ENCODE measurements at places on chromosomes 1 and 21. TPM values are rescaled to one million over a fixed set of nuclear protein-coding genes. Genes with fewer than 3 reads are reported as not detected.
A peak's percentile ranks its signal among the peaks of the same experiment; 100 is the strongest.

The MATN1 gene
- 0.45 TPM for total RNA-seq

The C8A gene
- not detected for total RNA-seq

GRCh38 chr1:66327588-66327987 is 206.4 kb upstream of the SGIP1 start:
- peaks cover 12% of the 10 kb centered on the region for H3K4me1 ChIP-seq
- no peak for DNase-seq
- no peaks in the 10 kb centered on the region for H3K36me3 ChIP-seq
- H3K4me3 ChIP-seq: no peak overlapping the region
- no peaks in the 10 kb centered on the region for H3K27me3 ChIP-seq

GRCh38 chr1:232386294-232386693 is 243.6 kb downstream of the SIPA1L2 start:
- H3K27me3 ChIP-seq: no peaks in the 10 kb centered on the region
- no peaks in the 10 kb centered on the region for H3K36me3 ChIP-seq
- no peak for DNase-seq

GRCh38 chr1:192158181-192158580 is at the start of gene RGS18:
RGS18 (plus strand) TSS chr1:192158462; CDS start chr1:192158638, 176 bp downstream.
- no peak within 1 kb of the TSS for H3K27ac ChIP-seq
- H3K4me3 ChIP-seq: no peak within 1 kb of the TSS
- DNase-seq: no peak
- H3K4me1 ChIP-seq: no peaks in the 10 kb centered on the region
- H3K27me3 ChIP-seq: no peaks in the 10 kb centered on the region
- H3K36me3 ChIP-seq: no peaks in the 10 kb centered on the region

DNA sequence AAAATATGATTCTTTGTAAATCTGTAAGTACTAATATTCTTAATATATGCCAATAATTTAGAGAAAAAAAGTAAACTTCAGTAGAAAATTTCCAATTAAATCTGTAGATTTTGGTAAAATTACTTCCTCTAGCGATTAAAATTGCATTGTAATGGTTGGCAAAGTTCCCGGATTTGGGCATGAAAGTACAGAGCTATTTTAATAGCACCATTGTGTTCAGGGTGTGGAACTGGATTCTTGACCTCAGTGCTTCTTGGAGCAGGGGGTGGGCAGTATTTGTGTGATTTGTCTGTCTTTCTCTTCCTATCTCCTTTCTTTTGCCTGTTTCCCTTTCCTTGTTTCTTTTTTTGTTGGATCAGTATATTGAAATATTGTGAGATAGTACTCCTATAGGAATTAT is 72.1 kb downstream of the DNM3 start:
- no peak overlapping the region for H3K4me3 ChIP-seq
- H3K4me1 ChIP-seq: peaks cover 40% of the 10 kb centered on the region
- no peaks in the 10 kb centered on the region for H3K36me3 ChIP-seq
- H3K27ac ChIP-seq: peak overlapping the region; percentile 58
- peak; percentile 50 for DNase-seq
